ENCODE measurements at places on chromosomes 7 and 10.

DNA sequence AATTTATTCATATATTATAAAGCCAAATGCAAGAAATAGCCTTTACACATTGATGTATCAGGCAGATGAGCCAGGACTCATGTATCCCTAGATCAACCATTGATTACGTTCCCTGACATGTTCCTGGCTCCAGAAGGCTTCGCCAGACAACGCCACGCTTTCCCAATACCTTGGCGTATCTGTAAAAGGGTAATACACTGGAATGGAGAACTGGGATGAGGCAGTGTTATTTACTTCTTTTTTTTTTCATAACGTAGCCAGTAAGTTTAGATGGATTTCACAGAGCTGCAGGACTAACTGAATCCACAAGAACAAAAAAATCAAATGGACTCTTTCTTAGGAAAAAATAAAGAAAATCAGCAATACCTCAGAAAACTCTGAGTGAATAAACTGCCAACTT, 588.1 kb upstream of the SEMA3D start:
- no peak for DNase-seq

DNA sequence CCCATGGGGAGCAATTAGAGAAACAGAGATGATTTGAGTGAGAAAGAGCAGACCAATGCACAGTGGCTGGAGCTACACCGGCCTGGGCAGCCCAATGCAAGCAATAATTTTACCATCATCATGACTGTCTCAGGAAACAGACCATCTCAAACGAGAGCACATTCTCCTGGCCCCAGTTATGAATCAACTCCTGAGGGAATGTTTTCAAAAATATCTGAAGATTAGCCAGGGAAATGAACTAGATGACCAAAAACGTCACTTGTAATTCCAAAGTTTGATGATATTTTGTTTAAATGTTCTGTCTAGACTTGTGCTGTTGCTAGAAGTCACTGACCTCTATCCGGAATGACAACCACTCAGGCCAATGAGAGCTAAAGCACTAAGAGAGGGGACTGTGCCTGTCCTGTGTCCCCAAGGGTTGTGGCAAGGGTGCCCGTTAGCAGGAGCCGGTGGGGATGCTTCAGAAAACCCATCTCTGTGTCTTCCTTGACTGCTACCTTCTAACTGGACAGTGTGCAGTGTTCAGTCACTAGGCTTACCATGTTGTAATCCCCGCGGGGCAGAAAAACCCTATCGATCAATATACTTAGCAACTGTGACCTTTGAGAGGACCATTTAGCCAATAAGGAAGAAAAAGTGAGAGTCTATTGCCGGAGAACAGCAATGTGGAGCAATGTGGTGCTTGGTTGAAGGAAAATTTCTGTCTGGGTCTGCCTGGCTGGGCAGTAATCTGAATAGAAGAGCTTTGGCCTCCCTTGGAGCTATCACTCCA, 202.4 kb downstream of the ADAM12 start:
- no peak for DNase-seq

- peak; percentile 80 for DNase-seq
These were observed 1.0 kb downstream of the PFKP start for GRCh38 chr10:3068201-3068967.

DNA sequence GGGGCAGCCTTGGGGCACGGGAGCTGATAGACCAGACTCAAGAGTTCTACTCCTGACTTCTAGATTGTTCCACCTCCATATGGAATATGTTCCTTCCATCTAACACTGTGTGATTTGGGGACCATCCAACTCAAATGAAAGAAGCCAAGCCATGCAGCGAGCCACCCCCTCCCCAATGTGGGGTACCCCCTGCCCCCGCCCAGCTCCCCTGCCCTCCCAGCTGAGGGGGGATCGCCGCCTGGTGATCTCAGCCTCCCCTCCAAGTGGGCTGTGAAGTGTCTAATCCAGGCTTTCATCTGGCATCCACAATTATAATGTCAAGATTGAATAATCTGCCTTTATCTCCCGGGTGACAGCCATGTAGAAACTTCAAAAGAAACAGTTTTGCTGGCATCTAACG, 246.1 kb downstream of the RPS24 start:
- no peak for DNase-seq

DNA sequence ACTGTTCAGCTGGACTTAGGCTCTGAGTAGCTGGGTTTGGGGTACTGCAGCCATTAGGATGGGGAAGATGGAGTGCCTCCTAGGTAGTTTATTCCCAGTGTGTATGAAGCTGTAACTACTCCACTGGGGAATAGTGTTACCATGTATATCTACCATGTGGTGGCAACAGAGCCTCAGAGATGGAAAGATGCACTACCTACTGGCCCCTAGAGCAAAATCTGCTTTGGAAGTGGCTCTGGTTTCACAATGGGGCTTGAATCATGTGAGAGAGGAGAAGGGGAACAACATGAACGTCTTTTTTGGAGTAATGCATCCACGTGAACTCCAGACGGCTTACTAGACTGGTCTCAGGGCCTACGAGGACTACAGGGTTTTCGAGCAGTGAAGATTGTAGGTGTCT, 167.3 kb downstream of the CALCR start:
- DNase-seq, result no peak

DNA sequence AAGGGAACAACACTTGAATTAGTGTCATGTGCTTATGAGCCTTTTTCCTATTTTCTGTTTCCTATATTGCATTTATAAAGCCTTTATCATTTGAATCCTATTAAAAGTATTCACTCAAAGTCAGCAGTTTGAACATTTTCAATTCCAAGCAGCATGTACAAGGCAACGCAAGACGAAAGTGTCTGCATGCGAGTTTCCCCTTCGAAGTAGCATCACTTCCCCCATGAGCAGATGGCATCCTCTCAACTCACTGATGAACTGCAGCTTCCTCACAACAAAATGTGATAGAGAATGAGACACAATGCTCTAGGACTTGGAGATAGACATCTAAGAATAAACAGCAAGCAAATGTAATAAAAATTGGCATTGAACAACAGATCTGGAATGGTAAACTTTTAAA, 270.7 kb downstream of the PRPF18 start:
- DNase-seq, result no peak

GRCh38 chr7:929311-929711, 25.2 kb downstream of the ADAP1 start:
- peak; percentile 13 for DNase-seq

DNA sequence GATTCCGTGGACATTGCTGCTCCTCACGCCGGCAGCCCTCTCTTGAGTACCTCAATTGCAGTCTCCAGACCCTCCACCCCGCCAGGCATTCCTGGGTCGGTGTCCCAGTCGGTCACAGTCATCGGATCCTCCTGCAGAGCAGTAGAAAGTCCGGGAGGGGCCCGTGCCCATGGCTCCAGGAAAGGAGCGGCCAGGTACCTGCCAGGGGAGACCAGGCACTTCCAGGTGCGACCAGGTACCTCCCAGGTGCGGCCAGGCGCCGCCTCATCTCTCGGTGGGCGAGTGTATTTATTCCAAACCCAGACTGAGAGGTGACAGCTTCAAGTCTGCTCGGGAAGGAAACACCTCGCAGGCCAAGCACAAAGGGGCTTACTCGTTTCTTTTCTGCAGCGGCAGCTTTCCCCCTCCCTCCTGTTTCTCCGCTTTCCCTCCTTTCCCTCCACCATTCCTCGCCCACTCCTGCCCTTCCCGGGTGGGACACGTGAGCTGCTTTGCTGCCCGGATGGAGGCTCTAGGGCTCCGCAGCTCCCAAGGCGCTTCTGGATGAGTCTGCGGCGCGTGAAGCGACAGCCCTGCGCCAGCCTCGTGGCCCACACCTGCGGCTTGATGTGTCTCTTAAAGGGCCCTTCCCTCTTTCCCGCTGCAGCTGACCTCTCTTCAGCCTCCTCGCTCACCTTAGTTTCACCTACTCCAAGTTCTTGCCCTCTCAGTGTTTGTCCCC, 39.4 kb upstream of the AGK start:
- no peak for DNase-seq

- DNase-seq, result no peak
These were observed 144.3 kb downstream of the ANKRD30A start for GRCh38 chr10:37269554-37270256.

DNA sequence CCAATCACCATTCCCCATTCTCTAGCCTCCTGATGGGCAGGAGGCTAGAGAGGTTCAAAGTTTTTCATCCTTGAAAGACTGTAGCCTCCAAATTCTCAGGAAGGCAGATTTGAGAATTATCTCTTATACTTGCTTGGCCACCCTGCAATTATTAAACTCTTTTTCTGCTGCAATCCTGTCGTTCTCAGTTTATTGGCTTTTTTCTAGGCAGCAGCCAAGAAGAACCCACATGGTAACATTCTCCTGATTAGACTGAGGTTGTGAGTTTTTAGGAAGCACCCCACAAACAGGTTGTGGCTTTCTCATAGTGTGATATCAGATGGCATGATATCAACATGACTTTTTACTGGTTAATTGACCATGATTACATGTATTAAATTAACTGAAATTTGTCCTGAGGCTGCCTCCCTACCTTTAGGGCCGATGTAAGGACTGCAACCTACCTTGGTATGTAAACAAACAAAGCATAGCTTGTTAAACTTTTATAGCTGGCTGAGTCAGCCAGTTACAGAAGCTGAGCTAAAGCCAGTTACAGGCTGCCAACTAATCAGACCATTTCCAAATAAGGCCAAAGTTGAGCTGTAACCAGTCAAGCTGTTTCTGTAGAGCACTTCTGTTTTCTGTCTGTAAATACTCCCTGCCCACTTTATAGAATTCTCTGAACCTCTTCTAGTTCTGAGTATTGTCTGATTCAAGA, 3.2 kb upstream of the ZNF248 start:
- peak; percentile 89 for DNase-seq

GRCh38 chr10:60073781-60074656, 167.7 kb upstream of the CCDC6 start:
- DNase-seq, result no peak

DNA sequence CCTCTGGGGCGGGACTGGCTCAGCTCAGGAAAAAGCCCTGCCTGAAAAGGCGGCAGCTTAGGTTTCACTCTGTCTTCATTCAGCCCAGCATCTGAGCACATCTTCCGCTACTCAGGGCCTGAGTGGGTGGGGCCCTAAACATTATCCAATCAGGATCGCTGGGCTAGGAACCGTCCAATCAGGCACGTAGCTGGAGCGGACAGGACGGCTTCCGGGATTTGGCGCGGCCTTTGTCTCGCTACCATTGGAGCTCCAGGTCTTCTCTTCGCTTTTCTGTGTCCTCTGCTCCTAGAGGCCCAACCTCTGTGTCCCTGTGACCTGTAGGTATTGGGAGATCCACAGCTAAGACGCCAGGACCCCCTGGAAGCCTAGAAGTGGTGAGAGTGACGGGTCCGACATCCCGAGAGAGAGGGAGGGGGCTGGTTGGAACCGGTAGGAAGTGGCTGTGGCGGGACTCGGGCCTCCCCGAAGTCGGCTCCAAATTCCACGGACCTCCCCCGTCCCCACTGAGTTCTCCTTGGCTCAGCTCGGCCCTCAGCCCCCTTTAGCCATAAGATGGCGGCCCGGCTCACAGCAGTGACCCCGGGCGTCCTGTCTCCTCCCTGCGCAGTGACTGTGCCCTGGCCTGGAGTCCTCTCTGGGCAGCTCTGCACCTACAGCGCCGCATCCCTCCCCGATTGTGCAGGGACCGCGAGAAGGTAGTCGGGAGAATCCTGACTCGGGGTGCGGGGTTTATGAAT, 99.1 kb downstream of the ZNF680 start:
- peak; percentile 51 for DNase-seq

GRCh38 chr10:120584786-120585185, 127.8 kb downstream of the PLPP4 start:
- DNase-seq, result no peak

DNA sequence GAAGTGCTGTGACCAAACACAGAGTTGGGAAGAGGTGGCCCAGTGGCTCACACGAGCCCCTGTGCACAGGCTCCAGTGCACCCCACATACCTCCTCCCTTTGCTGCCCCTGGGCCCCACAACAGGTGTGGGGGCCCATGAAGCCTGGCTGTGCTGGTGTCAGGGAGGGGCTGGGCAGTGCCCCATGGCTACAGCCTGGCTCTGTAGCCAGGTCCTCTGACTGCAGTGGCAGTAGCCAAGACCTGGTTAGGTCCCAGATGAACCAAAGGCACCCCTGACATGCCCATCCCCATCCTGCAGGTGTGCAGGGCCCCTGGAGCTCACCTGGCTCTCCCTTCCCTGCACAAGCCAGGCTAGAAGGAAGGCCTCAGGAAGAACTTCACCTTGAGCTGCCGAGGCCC, 176.3 kb downstream of the GRID1 start:
- DNase-seq, result no peak

- peak; percentile 37 for DNase-seq
These were observed 79.9 kb downstream of the HYCC1 start for GRCh38 chr7:22934023-22934422.

DNA sequence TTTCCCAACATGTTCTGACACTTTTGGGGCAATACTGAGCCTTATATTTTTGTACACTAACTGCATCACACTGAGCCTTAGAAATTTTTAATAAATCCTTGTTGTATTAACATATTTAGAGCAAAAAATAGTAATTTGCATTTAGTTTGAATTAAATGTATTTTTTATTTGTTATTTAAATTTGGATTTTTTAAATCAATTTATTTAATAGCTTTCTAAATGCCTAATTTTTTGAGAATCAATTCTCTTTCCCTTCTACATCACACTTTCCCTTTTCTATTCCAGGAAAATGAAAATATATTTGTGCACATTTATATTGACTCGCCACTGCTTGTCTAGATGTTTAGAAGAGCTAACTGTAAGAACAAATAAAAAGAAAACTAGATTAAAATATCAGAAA, 414.6 kb upstream of the POM121L12 start:
- no peak for DNase-seq

- DNase-seq, result no peak
These were observed 21.0 kb upstream of the OPALIN start for GRCh38 chr10:96379758-96380157.

DNA sequence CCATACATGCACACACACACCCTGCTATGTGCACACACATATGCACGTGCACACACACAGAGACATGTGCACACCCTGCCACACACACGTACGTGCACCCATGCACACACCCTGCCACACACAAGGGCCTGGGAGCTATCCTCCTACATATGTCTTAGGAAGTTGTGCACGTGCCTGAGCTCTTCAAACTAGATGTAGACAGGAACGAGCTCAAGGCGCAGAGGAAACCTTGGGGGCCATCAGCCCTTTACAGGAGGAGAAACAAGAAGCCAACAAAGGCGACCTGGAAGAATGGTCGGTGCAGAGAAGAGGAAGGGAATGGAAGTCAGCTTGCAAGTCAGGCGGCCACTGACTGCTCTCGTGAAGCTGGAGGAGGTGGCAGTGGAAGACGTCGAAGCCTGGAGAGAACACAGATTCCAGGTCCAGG, 58.7 kb downstream of the AOC1 start:
- no peak for DNase-seq

Data from fibroblast of villous mesenchyme (primary cell).